ENCODE measurements at places on chromosomes 2 and 18. TPM values are rescaled to one million over a fixed set of nuclear protein-coding genes. Genes with fewer than 3 reads are reported as not detected.

CFAP221 gene
- 0.12 TPM for polyA plus RNA-seq

KCNG2 gene
- not detected for polyA plus RNA-seq

DNA sequence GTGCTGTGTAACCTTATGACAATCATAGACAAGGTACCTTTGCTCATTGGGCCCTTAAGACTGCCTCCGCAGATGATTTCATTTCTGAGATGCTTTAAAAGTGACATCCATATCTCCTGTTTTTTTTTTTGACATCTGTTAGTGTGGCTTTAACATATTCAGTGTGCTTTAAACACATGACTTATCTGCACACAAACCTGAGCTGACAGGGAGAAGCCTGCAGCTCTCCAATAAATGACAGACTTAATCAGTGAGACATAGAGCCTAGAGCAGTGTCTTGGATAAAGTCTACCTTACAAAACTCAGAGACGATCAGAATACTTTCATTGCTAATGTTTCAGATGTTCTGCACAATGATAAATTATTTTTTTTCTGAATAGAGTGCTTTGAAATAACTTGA, 130.7 kb downstream of the UBE2E3 start:
- no peak for DNase-seq

UNC50 gene
- polyA plus RNA-seq: 43.9 TPM

LYG2 gene
- polyA plus RNA-seq: not detected

COLEC12 gene
- 55.1 TPM for polyA plus RNA-seq

DNA sequence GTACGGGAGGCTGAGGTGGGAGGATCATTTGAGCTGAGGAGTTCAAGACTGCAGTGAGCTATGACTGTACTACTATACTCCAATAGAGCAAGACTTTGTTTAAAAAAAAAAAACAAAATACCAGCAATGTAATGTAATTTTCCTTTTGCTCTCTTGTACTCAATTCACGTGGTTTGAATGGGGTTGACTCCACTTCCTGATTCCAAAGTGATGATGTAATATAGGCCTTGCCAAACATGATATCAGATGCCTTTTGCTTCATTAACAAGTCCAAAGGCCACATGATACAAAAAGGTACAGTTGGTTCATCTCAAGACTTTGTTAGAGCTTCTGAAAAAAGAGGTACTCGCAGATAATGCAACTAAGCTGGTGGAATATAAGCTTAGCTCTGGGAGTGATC, 321.8 kb downstream of the ZEB2 start:
- DNase-seq: no peak

- DNase-seq: no peak
These were observed 82.4 kb downstream of the ACAA2 start for GRCh38 chr18:49730951-49731391.

DNA sequence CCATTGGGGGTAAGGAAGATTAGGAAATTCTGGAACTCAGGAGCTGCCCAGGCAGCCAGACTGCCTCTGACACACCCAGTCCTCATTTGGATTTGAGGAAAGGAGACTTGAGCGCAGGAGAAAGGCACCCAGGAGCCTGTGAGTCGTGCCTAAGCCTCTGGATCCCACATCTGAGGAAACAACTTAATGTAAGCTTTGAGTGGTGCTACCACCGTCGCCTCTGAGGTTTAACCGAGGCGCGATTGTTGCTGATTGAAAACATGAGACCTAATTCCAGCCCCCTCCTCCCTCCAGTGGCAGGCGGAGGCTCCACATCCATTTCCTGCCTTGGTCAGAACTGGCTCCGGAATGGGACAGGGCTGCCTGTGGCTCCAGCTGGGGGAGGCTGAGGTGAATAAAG, 176.7 kb upstream of the PKDCC start:
- DNase-seq: no peak

DNA sequence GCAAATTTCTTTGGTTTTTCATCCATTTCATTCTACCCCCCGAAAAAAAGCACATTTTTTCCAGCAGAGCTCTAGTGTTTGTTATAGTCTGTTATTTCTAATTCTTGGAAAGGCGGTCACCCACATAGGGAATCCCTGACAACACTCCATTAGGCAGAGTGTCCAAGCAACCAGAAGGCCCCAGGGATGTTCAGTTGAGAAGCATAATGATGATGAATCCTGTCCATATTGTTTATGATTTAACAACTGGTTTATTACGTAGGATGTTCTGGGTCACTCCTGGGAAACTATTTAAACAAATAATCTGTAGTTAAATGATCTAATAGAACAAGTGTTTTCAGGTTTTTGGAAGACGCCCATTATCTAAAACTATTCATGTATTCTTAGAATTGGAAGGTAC, 388.7 kb downstream of the TNS1 start:
- DNase-seq: no peak

GRCh38 chr18:22606563-22607283, 189.0 kb upstream of the CTAGE1 start:
- DNase-seq: no peak

DNA sequence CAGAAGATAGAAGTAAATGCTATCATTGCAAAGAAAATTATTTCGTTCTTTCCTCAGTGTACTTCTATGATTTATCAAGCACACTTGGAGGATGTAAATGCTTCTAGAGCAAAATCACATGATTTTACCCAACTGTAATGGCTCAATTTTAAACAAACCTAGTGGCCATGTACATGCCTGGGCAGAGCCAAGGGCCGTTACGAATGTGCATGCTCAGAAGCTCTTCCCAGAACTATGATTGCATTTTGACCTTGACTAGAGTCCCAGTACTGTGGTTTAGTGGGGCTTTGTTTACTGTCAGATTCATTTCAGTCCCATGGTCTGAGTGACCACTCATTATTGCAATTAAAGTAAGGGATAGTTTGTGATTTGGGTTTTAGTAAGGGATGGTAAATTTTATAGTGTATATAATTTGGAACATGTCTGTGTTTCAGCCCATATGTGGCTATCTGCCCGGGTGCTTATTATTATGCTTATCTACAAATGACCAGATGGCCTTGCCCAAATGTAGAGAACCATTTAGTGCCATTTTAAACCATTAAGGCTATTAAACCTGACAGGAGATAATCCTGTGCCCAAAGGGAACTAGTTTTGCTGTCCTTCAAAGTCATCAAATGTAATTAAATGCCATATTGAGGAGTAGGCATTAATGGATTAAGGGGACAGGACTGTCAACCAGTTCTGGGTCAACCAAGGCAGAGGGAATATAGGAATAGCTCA, 239.1 kb downstream of the ICOS start:
- no peak for DNase-seq

DNA sequence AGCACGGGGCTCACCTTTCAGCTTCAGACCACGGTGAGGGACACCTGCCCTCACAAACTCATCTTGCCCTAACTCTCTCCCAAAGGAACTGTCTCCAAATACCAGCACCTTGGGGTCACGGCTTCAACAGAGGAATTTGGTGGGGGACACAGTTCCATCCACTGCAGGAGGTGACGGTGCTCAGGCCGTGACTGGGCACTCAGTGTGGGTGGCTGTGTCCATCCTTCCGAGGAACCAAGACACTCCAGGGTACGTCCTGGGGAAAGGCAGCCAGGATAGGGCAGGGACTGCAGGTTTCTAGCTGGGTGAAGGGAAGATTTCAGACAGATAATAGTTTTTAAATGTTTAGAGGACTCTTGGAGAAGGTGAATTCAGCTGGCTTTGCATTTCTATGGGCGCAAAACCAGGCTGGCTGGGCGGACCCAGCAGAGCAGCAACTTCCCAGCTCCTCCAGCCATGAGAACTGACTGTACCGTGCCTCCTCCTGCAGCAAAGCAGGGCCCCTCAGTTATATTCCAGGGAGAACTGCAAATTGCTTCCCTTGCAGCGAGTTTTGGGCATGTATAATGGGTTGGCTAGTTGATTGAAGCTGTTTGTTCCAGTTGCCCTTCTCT, 23.9 kb upstream of the ALLC start:
- DNase-seq: no peak

DNA sequence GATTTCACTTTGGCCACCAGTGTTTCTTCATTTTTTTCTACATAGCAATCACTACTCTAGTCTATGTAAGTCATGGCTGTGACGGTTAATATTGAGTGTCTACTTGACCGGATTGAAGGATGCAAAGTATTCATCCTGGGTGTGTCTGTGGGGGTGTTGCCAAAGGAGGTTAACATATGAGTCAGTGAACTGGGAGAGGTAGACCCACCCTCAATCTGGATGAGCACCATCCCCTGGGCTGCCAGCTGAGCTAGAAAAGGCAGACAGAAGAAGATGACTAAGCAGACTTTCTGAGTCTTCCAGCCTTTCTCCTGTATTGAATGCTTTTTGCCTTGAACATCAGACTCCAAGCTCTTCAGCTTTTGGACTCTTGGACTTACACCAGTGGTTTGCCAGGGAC, 265.0 kb upstream of the SLC8A1 start:
- DNase-seq: peak; percentile 34

DNA sequence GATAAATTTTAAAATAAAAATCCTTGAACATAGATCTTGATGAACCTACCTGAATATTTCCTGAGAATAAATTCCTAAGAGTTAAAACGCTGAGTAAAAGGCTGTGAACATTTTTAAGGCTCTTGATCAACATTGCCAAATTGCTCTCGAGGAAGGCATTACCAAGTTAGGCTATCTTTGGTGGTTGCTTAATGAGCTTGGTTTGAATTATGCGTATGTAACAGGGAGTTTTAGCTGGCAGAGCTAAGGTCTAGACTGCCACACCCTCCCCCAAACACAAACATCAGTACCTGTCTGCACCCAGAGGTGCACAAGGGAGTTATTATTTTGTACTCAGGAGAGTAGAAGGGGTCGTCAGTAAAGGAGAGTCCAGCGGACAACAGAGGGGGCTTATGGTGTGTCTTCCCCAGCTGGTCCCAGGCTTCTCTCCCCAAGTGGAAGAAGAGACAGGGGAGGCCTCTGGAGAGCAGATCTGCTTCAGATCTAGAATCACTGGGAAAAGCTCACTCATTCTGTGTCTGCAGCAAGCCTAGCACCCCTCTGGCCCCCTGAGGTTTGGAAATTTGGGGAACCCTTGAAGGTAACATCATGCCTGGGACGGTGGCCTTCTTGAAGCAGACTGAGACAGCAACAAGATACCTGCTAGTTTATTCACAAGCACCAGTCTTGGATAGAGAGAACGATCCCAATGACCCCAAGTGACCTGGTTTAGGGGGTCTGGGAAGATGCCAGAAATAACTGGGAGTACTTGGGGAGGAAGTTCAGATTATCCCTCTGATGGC, 197.2 kb upstream of the ID2 start:
- DNase-seq: no peak

DNA sequence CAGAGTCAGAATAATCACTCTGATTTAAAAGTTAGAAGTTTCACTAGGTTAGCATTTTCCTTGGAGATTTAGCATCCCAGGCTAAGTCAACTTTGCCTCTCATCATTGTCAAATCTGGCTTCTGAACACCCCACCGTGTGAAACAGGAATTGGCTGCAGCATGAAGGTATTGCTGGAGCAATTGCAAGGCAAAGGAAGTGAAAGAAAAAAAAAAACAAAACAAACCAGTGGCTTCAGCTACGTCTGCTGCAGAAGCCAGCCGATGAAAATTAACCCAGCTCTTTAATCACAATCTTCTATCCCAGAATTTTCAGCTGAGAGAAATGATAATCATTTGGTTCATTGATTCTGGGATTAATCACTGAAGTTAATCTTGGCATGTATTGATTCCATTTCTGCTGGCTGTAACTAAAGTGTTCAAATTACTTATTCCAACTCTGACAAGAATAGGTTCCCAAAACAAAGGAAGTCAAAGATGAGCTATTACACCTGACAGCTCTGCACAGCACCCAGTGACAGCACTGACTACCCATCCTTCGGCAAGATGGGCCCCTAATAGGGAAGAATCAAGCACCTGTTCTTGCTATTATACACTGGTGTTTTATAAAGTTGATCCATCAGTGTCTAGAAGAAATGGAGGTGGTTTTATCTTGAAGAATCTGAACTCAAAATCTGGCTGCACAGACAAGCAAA, 42.7 kb upstream of the REG3G start:
- DNase-seq: no peak

- DNase-seq: no peak
These were observed 78.5 kb upstream of the CAB39 start for GRCh38 chr2:230634146-230634545.

DNA sequence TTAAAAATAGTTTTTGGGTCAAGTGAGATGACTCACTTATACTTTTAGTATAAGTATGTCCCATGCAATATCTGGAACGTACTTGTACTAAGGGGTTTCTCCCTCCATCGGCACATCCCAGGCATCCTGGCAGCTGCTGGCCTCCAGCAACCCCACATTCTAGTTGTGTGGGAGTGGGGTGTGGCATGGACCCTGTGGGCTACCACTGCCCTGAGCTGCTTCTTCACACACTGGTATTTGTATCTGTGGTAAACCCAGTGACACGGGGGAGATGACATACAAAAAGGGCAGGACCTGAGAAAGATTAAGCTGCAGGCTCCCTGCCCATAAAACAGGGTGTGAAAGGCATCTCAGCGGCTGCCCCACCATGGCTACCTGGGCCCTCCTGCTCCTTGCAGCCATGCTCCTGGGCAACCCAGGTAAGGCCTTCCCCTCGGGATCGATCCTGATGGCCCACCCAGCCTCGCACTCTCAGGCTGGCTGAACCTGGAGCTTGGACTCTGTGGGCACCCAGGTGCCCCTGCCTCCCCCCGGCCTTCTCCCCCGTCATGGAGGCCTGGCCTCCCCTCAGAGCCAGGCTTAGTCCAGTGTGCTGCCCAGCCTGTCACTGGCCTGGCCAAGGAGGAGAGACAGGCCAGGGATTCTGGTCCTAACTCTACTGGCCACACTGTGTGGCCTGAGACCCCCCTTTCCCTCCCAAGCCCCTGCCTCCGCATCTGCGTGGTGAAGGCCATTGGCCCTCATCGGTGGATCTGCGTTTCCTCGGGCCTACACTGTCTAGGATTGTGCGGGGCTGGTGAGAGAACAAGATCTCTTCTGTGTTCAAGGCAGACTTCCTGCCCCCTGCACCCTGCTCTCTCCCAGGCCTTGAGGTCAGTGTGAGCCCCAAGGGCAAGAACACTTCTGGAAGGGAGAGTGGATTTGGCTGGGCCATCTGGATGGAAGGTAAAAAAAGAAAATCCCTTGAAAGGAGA, at the start of gene GNLY:
GNLY (plus strand) TSS at position 307 of the 974 bp plus-strand sequence; CDS start at position 368, 61 bp downstream.
- DNase-seq: no peak

DNA sequence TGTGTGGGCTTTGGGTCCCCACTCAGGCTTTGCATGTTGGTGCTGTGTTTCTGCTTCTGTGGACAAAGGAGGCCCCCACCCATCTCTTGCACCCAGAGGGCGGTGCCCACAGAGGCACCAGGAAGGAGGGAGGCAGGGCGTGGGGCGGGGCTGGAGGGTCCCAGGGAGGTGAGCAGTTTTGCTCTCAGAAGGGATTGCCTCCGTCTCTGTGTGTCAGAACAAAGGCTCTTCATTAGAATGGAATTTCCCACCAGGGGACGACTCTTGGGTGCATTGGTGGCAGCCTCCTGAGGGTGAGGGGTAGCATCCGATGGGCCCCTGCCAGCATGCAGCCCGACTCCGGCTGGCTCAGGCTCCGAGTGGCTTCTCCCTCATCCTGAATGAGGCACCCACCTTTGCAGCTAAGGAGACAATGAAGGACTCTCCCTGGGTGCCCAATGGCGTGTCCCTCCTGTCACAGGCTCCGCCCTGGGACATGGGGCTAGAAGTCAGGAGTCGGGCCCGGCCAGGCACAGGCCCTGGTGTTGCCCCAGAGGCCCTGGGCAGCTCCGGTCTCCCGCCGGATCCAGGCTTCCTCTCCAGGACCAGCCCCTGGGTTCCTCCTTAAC, 7.0 kb upstream of the ERFE start:
- DNase-seq: no peak

Measured in BJ (cell line).